ENCODE measurements at places on chromosomes 13 and 19.

DNA sequence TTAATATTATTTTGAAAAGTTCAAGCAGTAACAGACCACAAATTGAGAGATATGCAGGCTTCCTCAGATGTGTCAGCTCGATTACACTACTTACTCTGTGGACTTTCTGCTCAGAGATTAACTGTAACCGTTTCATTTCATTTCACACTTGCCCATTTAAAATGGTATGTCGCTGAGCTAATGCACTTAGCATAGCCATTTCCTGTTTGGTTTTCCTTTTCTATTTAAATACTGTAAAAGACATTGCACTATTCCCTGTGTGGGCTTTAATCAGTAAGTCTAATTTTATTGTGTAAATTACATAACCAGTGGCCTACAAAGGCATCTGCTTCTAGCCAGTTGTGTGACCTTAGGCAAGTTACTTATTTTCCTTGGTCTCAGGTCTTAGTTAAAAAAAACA lies 237.6 kb downstream of the LACC1 start:
- DNase-seq = no peak

DNA sequence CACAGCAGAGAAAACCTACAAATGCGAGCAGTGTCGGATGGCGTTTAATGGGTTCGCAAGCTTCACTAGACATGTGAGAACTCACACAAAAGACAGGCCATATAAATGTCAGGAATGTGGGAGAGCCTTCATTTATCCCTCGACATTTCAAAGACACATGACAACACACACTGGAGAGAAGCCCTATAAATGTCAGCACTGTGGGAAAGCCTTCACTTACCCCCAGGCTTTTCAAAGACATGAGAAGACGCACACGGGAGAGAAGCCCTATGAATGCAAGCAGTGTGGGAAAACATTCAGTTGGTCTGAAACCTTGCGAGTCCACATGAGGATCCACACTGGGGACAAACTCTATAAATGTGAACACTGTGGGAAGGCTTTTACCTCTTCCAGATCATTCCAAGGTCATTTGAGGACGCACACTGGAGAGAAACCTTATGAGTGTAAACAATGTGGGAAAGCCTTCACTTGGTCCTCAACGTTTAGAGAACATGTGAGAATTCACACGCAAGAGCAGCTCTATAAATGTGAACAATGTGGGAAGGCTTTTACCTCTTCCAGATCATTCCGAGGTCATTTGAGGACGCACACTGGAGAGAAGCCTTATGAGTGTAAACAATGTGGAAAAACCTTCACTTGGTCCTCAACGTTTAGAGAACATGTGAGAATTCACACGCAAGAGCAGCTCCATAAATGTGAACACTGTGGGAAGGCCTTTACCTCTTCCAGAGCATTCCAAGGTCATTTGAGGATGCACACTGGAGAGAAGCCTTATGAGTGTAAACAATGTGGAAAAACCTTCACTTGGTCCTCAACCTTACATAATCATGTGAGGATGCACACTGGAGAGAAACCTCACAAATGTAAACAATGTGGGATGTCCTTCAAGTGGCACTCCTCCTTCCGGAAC lies 16.8 kb downstream of the ZNF57 start:
- no peak for DNase-seq

GRCh38 chr13:37360556-37360955 lies 238.0 kb downstream of the POSTN start:
- no peak for DNase-seq

DNA sequence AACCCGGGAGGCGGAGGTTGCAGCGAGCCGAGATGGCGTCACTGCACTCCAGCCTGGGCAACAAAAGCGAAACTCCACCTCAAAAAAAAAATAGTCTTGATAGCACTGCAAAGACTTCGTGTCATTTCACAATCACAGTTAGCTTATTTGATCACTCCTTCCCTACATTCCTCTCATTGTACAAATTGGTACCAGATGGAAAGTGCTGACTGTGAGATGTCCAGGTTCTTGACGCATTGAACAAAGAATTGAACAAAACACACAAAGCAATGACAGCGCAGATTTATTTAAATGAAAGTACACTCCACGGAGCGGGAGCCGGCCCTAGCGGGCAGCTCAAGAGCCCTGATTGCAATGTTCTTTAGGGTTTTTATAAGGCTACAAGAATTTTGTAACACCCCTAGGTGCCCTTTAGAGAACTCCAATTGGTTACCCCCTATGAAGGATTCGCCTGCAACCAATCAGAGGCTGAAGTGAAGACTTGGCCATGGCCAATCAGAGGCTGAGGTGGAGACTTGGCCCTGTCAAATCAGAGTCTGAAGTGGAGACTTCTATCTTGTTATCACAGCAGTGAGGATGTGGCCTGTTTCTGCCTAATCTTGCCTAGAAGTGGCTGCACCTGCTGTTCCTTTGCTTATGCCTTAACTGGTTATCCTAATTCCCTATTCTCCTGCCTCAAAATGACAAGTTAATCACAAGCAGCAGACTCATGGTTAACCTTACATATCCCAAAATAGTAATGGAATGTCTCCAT lies 16.7 kb downstream of the ZNF556 start:
- no peak for DNase-seq

- DNase-seq = no peak
These were observed 81.9 kb downstream of the FLT1 start for GRCh38 chr13:28412981-28413380.

DNA sequence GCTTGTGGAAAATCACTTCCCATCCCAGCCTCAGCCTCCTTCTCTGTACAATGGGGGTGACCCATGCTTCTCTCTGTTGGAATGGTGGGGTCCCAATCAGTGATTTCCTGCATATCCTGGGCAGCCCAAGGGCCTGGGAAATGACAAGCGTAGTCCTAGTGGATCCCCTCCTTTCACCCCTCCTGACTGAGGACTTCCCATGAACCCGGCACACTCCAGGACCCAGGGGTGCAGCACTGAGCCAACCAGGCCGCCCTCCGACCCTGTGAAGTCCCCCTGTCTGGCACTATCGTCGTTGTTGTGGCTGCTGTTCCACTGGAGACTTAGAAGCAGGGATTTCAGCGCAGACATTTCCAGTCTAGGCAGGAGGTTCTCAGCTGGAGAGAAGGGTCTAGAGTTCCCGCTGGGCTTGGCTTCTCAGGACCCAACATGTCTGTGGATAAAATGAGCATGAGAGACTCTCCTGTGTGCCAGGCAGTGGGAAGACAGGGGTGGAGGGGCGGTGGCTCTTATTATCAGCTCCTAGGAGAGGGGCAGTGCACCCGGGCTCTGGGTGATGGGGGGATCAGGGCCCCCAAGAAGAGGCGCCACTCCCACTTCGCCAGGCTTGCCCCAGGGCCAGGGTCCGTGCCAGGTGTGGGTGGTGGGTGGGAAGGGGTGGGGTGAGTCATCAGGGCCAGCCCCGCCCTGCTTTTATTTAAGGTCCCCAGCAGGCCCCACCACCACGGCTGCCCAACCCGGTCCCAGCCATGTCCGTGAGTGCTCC lies at the start of gene LGALS7B:
LGALS7B (plus strand) TSS at position 723 of the 766 bp plus-strand sequence; CDS start at position 750, 27 bp downstream.
- DNase-seq = no peak

DNA sequence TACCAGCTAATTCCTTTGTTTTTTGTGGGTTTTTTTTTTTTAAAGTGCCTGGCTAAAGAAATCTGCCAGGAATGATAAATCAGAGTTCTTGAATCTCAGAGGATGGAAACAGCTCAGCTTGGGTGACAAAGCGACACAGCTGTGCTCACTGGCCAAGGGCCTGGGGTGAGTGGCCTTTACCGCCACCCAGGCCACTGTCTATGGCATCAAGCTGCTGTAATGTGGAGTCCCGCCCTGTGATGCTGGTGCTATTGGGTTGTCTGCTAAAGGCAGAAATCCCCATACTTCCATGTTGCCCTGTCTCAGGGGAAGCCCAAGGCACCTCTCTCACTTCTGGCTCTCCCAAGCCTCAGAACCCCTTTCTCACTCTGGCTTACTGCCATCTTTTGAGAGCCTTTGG lies 82.6 kb upstream of the FARP1 start:
- no peak for DNase-seq

DNA sequence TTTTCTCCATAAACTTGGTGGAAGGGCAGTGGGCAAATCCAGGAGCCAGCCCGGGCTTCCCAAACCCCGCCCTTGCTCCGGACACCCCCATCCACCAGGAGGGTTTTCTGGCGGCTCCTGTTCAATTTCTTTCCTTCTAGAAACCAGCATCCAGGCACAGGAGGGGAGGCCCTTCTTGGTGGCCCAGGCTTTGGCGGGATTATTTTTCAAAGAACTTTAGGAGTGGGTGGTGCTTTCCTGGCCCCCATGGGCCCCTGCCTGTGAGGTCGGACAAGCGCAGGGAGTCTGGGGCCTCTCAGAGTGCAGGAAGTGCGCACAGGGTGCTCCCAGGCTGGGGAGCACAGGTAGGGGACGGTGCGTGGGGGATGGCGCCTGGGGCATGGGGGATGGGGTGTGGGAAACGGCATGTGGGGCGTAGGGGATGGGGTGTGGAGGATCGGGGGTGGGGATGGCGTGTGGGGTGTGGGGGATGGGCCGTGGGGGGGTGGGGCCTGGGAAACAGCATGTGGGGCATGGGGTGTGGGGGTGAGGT lies 396 bp downstream of the F7 start:
- no peak for DNase-seq

DNA sequence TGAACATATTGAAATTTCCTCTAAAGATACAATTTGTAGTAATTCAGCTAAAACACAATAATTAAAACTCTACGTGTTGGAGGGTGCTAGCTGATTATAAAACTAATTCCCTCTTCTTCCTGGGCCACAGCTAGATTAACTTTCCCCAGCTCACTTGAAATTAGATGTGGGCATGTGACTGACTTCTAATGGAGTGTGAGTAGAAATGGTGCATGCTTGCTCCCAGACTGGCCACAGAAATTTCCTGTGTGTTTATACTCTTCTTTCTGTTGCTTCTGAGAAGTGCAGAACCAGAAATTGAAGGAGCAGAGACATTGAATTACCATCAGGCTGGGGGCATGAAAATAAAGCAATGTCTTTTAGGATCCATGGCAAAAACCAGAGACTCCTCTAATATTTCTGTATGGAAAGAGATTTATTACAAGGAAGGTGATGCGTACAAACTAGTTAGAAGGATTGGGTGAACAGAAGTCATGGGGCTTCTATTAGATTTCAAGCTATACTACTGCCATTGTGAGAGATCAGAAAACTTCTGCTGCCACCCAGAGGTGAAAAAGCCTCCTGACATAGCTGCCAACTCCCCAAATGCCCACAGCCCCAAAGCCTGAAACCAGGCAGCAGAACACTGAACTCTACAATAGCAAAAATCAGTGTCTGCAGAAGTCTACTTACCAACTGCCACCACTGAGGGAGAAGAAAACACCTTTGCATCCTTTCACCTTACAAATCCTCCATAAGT lies 379.2 kb upstream of the MIR17HG start:
- no peak for DNase-seq

- no peak for DNase-seq
These were observed 5.0 kb upstream of the YJU2 start for GRCh38 chr19:4241824-4242430.

DNA sequence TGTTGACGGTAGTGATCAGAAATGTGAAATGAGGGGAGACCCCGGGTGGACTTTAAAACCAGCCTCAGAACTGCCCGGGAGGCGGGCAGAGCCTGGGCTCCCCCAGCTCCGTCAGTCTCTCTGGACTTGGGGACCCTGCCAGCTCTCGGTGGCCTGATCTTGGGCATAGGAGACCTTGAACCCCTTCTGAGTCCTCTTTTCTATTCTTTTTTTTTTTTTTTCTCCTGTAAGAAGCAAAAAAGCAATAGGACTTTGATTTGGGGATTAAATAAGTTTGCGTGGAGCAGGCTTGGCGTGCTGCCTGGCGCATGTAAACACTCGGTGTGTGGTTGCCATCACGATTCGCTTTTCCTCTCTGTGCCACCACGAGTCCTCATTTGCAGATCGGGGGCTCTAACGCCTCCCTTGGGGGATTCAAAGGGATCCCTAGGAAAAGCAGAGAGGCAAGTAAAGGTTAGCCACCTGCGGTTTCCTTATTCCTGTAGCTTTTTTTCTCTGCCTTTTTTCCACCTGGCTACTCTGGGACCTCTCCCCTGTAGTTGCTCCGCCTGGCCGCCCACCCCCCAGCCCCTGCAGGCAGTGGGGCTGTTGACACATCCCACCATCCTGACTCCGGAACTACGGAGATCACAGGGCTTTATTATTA lies 1.3 kb downstream of the SAFB start:
- DNase-seq = no peak

- DNase-seq = no peak
These were observed 3.7 kb upstream of the LYPD3 start for GRCh38 chr19:43469160-43469480.

DNA sequence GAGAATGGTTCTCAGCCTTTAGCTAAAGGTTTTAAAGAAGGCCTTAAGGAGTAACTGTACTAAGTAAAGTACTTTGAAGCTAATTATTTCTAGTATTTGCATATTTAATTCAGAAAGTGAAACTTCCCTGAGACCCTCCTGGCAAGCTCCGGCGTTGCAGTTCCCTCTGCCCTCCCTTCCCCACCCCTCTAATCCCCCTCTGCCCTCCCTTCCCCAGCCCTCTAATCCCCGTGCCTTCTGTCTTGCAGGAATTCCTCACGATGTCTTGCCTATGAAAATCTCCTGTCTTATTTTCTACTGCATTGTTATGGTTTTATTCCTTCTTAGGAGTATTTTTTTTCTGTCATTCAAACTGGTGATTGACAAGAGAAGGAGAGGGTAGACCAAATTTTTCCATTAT lies 236.9 kb downstream of the COL4A1 start:
- no peak for DNase-seq

DNA sequence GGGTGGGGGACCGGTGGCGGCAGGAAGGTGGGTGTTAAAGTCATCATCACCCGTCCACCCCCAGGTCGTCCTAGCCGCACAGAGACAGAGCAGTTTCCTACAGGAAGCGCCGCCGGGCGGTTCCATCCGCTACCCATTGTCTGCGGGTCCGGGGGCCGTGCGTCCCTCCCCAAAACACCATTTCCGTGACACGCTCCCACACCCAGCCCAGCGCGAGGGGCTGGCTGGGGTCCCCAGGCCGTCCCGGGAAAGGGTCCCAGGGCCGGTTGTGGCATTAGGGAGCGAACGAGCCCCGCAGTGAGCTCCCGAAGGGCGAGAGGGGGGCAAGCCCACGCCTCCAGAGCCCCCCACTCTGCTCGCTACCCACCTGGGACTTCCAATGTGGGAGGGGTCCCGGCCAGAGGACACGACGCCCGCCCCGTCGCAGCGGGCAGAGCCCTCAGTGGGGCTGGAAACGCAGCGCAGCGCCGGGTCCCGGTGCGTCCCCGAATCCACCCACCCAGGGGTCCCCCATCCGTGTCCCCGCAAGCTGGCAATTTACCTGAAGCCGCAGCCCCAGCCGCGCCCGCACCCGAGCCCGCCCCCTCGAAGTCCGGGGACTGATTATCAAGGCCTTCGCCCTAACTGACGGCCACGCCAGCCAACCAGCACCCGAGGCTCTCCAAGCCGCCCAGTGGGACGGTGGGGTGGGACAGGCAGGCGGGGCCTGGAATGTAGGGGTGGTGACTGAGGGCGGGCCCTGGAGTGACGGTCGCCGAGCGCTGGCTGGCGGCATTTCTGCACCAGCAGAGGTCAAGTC lies at the start of gene KANK3:
KANK3 (minus strand) TSS at position 579 of the 799 bp plus-strand sequence. CDS start 5,434 bp downstream, outside the sequence.
- DNase-seq = peak; percentile 84

GRCh38 chr19:55383279-55384130 lies 587 bp downstream of the TMEM238 start:
- no peak for DNase-seq
